Omental fat pad (tissue), 4 donors: ENCODE measurements at places on chromosomes 6 and 20.

DNA sequence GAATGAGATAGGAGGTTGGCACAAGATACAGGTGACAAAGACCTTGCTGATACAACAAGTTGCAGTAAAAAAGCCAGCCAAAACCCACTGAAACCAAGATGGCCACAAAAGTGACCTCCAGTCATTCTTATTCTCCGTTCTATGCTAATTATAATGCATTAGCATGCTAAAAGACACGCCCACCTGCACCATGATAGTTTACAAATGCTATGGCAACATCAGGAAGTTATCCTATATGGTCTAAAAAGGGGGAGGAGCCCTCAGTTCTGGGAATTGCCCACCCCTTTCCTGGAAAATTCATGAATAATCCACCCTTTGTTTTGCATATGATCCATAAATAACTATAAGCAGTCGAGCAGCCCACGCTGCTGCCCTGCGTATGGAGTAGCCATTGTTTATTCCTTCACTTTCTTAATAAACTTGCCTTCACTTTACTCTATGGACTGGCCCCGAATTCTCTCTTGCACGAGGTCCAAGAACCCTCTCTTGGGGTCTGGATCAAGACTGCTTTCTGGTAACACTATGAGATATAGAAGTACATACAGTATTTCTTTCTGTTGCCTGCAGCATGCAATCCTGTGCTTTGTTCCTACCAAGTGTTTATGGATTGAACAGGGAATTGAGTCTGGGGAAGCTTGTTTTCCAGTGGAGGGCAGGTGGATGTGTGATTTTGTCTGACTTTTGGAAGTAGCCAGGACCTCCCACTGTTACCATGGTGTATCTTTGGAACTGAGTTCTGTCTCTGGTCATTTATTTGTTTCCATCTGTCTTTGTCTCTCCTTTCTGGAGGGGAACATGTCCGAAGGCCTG is 72.0 kb upstream of the TGM3 start:
- no peak for DNase-seq

GRCh38 chr6:152595499-152595898 is 41.7 kb downstream of the SYNE1 start:
- DNase-seq = no peak

- DNase-seq = no peak
Measured at GRCh38 chr6:42791706-42792320, 10.0 kb downstream of the BICRAL start.

GRCh38 chr20:63025534-63026331 is 19.0 kb upstream of the BHLHE23 start:
- DNase-seq = no peak

DNA sequence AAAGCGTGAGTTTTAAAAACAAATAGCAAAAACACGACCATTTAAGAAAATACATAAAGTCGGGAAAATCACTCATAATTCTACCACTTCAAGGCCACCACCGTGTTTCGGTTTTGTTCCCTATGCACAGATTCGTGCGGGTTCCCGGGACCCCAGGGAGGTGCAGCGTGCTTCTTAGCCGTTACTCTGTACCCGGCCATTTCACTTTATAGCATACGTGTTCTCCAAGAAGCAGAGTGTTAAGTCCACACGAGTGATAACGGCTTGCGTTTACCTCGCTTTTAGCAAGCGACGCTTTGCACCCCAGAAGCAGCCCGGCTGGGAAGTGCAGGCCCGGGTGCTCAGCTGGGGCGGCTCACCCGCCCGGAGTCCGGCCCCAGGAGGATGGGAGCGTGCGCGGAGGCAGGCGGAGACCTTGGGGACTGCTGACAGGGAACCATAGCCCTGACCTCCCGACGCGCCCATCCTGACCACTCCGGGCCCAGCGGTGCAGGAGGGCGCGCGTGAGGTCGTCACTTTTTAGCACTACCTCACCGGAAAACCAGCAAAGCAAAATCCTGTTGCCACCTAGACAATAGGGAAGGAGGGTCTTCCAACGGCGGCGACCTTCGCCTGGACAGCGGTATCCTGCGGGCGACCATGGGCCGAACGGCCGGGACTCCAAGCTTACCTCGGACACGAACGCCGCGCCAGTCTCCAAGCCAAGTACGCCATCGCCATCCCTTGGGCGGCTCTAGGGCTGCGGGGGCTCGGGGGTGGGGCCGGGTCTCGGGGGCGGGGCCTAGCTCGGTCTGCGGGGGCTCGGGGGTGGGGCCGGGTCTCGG is at the start of gene ECI2:
ECI2 (minus strand) TSS at position 735 of the 824 bp plus-strand sequence; CDS start at position 720, 15 bp downstream.
- DNase-seq = no peak

DNA sequence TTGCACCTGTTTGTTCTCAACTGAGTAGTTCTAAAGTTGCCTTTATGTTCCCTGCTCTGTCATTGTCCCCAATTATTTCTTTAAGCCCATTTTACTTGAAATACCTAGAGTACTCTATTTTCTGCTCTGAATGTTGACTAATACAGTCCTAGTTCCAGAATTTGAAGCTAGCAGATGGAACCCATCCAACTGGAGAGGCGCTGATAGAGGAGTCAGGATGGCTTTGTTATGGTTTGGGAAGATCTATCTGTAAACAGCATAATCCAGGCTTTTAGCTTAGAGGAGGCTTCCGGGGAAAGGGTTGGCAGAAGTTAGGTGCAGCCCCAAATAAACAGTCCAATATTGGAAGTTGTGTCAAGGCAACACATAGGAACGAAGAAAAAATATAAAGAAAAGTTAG is 927.7 kb downstream of the TFAP2A start:
- no peak for DNase-seq

DNA sequence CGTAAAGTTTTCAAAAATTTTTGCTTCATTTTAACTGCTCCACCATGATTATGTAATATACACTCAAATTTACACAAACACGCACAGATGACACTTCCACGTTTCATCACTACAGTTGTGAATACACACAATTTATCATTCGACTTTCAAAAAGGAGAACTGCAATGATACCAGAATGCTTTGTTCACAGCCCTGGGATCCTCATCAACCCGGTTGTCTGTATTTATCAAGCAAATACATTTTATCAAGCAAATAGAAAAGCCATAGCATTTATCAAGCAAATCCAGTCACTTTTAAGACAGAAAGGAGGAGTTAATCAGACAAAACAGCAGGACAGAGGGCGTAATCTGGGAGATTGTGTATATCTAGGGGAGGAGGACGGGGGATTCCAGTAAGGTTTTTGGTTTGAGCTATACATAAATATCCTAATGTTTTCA is 20.3 kb upstream of the ABT1 start:
- no peak for DNase-seq

- DNase-seq = no peak
Measured at GRCh38 chr6:138570725-138571029, 71.4 kb upstream of the NHSL1 start.

- no peak for DNase-seq
Measured at GRCh38 chr6:56223995-56224394, 23.4 kb downstream of the COL21A1 start.

- DNase-seq = no peak
Measured at GRCh38 chr20:50491168-50491567, 19.0 kb upstream of the PTPN1 start.

- no peak for DNase-seq
Measured at GRCh38 chr20:25139029-25139705, 56.3 kb upstream of the ENTPD6 start.

GRCh38 chr6:156402227-156402626 is 375.0 kb upstream of the ARID1B start:
- no peak for DNase-seq

DNA sequence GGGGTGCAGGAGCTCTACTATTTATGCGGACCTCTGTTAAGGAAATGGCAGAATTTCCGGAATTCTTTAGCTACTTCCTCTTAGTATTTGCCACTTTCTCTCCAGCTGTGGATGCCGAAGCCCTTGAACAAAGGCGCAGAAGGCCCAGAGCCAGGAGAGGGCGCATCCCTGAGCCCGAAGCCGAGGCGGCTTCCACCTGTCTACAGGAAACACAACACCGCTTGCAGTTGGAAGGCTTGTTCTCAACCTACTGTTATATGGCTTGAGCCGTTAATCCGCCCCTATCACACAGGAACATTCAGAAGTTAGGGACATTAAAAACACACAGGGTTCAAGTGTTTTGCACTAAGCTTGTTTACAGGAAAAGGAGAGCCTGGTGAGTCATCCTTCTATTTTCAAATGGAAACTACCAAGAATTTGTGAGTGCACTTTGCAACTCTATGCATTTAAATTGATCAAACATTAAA is 417.1 kb downstream of the BCKDHB start:
- no peak for DNase-seq

DNA sequence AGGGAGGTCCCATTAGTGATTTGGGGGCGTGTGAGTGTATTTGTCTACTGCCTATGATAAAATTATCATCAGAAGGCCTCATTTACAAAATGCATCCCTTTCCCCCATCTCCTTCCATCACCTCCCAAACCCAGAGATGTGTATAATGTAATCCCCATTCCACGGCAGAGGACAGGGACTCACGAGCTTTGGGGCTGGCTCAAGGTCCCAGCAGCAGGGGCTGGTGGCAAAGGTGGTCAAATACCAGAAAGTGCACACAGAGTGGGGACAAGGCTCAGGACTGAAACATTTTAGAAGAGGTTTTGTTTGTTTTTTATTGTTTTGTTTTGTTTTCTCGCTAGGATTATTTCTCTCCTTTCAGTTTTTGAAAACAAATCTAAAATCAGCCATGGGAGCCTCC is 68.5 kb upstream of the TOP1 start:
- DNase-seq = no peak
